ENCODE measurements at places on chromosomes 3 and 15.

GRCh38 chr3:89246326-89246725, 138.9 kb downstream of the EPHA3 start:
- DNase-seq, result no peak

- no peak for DNase-seq
Measured at GRCh38 chr15:55494931-55495330, 13.1 kb downstream of the DNAAF4 start.

- DNase-seq, result no peak
Measured at GRCh38 chr15:49122541-49123062, 32.8 kb downstream of the COPS2 start.

- peak; percentile 28 for DNase-seq
Measured at GRCh38 chr15:32870240-32871033, 152.6 kb downstream of the GREM1 start.

DNA sequence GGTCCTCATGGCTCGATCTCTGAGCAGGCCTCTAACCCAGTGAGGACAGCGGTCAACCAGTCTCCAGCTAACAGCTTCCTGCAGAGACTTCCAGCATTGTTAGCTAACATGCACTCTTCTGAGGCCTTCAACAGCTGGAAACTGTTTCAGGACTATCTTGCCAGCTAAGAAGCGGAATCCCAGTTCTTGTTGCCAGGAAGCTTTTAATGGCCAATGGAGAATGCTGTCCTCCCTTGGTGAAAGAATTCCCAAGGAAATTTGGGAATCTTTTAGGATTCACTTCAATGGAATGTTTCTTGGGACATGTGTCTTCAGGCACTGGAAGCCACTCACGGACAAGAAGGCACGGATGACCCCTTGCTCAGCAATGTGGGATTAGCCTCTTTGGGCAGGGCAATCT, 91.7 kb downstream of the CEMIP start:
- DNase-seq, result no peak

DNA sequence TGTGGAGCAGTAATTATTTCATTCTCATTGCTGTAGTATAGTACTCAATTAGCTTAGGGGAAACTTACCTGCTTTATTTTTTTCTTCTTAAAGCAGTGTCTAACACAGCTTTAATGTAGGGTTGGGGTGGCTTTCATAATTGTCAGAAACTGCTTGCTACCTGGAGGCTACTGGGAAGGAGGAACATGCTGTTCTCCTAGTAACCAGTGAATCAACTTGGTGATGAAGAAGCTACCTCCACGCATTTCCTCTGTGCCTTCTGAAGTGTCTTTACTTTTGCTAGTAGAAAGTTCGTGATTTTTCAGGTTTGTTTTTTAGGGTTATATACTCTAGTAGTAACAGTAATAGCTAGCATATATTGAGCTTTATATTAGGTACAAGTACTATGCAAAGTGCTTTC, 11.5 kb downstream of the FEM1B start:
- no peak for DNase-seq

DNA sequence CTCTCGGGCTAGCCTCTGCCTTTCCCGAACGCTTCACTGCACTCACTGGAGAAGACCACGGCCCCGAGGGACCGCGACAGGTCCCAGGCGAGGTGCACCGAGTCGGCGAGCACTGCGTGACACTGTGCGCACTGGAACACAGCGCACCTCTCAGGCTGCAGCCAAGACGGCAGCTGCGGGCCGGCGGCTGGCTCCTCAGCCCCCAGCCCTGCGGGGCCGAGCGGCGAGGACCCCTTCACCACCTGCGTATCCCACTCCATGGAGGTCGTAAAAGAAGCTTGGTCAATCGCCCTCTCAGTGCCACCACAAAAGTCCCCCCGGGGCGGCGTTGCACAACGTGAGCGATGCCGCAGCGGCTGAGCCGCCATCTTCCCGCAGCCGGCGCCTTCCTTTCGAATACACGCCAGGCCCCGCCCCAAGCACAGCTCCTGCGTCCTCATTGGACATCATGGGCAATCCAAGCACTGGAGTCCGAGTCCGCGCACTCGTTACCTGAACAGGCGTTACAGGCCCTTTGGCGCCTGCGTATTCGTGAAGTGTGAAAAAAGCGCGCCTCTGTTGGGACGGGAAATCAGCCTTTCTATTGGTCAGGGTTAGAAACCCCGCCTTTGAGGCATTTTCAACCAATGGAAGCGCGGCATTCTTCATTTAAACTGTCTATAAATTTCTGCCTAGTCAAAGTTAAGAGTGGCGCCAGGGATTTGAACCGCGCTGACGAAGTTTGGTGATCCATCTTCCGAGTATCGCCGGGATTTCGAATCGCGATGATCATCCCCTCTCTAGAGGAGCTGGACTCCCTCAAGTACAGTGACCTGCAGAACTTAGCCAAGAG, at the start of the genes NUSAP1 and OIP5:
Gene NUSAP1, plus strand, starts transcription at position 688 of the 832 bp plus-strand sequence. Its CDS starts 77 bp downstream, at position 765.
Gene OIP5, minus strand, starts transcription at position 398 of the 832 bp plus-strand sequence. Its CDS starts 30 bp downstream, at position 368.
- peak; percentile 95 for DNase-seq

DNA sequence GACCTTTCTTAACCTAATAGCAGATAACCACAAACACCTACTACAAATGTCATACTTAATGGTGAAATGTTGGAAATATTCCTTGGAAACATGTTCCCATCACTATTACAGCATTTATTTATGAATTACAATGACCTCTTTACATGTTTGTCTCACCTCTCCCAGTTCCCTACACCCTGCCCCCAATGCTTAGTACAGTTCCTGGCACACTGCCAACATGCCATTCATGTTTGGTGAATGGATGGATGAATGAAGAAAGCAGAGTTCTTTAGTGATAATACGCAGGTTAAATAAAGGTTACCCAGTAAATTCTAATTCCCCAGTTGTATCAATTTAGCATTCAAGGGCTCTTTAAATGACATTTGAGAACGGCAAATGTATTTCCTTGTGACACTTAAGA, 259.9 kb upstream of the ATP11B start:
- DNase-seq, result no peak

GRCh38 chr15:65071381-65071811, 3.6 kb upstream of the RASL12 start:
- no peak for DNase-seq

GRCh38 chr3:14440531-14441239, 38.3 kb downstream of the SLC6A6 start:
- DNase-seq, result no peak

- DNase-seq, result no peak
Measured at GRCh38 chr3:104598848-104599511, 767.7 kb upstream of the ALCAM start.

GRCh38 chr3:89025185-89025584, 82.2 kb upstream of the EPHA3 start:
- DNase-seq, result no peak

All from activated T-cell treated with anti-CD3 and anti-CD28 coated beads, Interleukin-2, amount 50 U/mL, for 72 hours (primary cell).